CD4-positive, alpha-beta T cell treated with Interleukin-15 for 4 hours (primary cell): ENCODE measurements at places on chromosomes 12 and 14.

- DNase-seq, result no peak
Measured at GRCh38 chr12:30725739-30726138, 29.0 kb downstream of the CAPRIN2 start.

DNA sequence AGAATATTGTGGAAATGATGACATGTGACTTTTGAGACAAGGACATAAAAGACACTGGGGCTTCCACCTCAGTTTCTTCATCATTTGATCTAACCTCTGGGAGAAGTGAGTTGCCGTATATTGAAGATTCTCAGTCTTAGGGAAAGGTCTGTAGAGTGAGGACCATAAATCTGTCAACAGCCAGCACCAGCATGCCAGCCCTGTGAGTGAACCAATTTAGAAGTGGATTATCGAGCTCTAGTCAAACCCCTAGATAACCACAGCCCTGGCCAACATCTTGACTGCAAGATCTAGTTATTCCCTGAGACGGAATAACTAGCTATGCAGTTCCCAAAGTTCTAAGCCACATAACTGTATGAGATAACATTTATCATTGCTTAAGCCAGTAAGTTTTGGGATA lies 108.8 kb upstream of the PTPRR start:
- DNase-seq, result no peak

DNA sequence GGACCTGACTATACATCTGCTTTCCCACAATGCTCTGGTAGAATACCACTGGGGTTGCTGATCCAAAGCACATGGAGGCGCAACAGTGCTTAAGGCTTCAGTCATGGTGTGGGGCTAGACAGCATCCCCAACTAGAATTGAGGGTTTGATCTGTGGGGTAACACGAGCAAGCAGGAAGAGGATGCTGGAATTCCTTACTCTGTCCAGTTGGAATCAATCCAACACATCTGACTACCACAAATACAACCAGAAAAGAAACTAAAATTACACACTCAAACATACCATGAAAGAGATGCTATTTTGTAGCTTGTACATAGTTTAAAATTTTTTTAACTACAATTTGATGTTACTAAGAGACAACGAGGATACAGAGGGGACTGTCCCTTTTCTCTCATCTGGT lies 40.4 kb upstream of the GTF2A1 start:
- no peak for DNase-seq

GRCh38 chr12:31267966-31268365 lies 58.0 kb downstream of the SINHCAF start:
- no peak for DNase-seq

- DNase-seq, result no peak
Measured at GRCh38 chr12:59787610-59788009, 191.8 kb downstream of the SLC16A7 start.

DNA sequence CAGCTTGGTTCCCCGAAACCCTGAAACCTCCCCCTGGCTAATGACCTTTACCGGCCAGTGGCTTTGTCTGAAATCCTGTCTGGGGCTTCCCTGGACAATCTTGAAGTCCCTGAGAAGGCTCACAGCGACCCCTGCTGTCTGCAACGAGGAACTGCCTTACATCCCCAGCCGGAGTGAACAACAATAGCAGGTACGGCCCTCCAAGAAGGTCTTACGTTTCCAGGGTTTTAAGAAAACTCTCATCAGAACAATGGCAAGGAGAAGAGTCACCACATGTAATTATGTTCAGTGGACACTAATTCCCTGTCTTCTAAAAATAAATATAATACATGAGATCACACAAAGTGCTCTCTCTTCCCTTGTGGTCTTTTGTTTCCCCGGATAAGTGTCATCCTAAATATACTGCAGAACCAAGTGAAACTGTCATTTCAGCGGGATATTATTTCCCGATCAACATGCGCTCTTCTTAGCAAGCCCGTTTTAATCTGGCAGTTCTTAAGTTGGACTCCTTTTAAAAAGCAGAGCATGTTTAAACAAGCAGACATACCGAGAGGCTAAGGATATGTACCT lies 53.3 kb downstream of the RBM19 start:
- DNase-seq, result peak; percentile 44

DNA sequence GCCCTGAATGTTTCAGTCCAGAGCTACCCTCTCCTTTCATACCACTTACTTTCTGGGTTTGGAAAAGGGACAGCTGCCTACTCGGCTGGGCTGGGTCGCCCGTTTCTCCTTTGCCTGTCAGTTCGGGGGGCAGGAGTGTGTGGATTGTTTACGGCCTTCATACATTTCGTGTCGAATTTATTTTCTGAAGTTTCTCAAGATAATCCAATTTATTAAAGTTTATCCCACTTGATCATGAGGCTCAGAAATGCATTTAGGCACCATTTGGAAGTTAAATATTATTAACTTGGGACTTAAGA lies 608 bp downstream of the ZNF410 start:
- no peak for DNase-seq

- DNase-seq, result no peak
Measured at GRCh38 chr14:102893452-102893851, 29.0 kb upstream of the AMN start.

DNA sequence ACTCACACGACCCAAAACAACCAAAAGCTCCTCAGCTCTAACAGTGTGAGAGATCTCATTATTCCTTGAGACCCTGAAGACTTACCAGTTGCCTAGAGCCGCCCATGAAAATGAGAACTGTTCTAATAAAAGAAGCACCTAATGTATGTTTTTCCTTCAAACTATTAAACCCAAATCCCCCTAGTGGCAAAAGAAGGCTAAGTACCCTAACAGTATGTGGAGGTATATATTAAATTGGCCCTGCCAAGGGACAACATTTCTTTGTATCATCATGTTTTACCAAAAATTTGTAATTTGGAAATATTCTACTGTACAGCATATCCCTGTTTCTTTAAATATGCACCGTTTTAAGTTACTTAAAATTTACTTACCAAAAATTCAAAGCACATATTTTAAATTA lies 38.0 kb upstream of the PPFIA2 start:
- peak; percentile 0 for DNase-seq

DNA sequence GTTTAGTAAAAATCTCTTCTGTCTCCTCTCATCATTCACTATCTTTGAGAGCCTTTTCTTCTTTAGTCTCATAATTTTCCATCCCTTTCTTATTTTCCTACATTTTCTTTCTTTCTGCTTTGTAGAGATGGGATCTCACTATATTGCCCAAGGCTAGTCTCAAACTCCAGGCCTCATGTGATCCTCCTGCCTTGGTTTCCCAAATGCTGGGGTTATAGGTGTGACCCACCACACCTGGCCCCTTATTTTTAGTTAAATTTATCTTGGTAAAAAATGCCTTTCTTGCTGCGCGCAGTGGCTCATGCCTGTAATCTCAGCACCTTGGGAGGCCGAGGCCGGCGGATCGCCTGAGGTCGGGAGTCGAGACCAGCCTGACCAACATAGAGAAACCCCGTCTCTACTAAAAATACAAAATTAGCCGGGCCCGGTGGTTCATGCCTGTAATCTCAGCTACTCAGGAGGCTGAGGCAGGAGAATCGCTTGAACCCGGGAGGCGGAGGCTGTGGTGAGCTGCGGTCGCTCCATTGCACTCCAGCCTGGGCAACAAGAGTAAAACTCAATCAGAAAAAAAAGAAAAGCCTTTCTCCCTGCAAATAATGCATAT lies 996 bp downstream of the SLC2A3 start:
- DNase-seq, result no peak

- DNase-seq, result peak; percentile 37
Measured at GRCh38 chr12:116060764-116061163, 216.7 kb downstream of the MED13L start.

DNA sequence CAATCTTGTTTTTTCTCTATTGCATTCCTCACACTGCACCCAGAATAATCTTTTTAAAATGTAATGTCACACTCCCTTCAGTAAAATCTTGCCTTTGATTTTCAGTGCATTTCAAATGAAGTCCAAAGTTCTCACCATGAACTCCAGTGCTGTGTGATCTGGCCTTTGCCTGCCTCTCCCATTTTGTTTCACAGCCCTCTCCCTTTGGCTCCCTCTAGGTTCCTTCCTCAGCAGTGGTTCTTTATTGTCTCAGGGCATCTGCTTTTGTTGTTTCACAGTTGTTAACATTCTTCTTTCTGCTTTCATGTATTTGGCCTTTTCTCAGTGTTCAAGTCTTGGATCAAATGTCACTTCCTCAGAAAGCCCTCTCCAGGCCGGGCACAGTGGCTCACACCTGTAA lies 84.5 kb upstream of the AMN1 start:
- no peak for DNase-seq

DNA sequence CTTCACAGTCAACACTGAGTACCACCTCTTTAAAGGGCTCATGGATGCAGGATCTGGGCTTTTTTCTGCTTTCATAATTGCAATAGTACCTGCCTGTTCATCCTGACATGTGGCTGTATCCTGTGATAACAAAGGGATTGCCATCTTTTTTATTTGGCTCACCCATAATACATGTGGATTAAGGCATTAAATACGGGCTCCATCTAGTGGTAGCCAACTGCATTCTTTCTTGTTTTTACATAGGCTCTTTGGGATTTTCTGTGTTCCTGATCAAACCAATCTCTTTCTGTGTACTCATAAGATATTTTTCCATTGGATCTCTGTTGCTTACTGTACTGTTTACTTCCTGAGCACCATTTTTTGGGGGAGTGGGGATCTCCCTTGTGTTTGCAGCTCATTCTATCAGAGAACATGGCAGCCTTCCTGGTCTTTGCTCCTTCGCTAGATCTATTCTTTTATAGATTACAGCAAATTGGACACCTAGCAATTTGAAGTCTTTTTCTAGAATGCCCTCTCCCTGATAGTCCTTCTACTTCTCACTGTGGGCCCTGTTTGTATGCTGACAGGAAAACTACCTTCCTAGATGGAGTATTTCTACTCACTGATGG lies 723.4 kb upstream of the MDGA2 start:
- DNase-seq, result no peak
